ENCODE measurements at places on chromosomes 6 and 20.
A peak's percentile ranks its signal among the peaks of the same experiment; 100 is the strongest.

DNA sequence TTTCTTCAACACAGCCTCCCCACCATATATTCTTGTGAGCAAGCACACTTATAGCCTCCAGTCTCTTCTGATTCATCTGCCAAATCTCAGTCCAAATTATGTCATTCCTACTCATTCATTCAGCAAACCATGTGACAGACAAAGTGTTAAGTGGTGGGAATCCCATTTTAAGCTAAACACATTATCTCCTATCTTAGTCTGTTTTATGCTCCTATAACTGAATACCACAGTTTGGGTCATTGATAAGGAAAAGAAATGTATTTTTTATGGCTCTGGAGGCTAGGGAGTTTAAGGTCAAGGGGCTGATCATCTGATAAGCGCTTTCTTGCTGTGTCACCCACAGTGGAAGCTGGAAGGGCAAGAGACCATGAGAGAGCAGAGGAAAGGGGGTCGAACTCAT is 23.9 kb upstream of the SMIM13 start:
- DNase-seq, result no peak

GRCh38 chr20:38559764-38560163 is 21.2 kb upstream of the ADIG start:
- DNase-seq, result no peak

DNA sequence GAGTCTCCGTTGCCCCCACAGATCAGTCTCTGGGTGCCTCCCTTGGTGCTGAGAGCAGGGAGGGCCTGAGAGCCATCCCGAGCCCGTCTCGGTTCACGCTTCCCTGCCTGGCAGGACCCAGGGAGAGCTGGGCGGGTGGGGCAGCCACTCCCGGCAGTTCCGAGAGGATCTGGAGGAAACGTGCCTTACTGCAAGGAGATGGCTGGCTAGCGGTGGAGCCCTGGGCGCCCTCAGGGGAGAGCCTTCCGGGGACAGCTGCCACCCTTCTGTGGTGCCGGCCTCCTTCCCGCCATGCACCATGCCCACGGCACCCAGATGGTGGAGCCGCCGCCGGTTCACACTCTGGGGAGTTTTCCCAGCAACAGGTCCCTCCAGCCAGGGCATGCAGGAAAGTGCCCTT is 45.8 kb upstream of the SLCO4A1 start:
- DNase-seq, result no peak

- peak; percentile 56 for DNase-seq
These were observed 21.3 kb upstream of the RREB1 start for GRCh38 chr6:7086488-7086887.

DNA sequence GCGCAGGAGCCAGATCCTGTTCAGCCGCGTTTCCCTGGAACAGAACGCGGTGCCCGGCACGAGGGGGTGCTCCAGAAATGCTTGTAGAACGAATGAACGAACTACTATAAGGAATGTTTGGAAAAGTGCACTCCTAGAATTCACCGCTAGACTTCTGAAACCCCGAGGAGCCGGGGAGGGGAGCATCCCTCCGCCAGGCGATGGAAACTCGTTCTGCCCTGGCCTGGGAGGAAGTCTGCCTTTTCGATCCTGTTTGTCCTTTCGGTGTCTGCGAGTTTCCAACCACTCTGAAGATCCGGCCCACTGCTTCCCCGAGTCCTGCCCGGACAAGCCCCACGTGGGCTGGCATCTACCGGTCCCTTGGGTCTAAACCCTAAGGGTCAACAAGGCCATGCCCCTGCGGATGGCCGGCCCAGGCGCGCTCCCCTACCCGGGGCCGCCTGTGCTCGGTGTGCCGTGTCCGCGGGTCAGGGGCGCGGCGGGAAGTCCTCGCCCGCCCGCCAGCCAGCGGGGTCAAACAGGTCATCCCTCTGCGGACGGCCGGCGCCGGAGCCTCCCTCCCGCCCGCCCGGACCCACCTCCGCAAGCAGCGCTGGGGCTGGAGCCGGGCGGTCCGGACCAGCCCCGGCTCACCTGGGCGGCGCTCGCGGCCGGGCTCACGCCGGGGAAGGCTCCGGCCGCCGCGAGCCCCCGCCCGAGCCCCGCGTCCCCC is 526 bp downstream of the SULF2 start:
- DNase-seq, result no peak

GRCh38 chr6:63565727-63566596 is 6.3 kb upstream of the LOC128125822 start:
- DNase-seq, result no peak

DNA sequence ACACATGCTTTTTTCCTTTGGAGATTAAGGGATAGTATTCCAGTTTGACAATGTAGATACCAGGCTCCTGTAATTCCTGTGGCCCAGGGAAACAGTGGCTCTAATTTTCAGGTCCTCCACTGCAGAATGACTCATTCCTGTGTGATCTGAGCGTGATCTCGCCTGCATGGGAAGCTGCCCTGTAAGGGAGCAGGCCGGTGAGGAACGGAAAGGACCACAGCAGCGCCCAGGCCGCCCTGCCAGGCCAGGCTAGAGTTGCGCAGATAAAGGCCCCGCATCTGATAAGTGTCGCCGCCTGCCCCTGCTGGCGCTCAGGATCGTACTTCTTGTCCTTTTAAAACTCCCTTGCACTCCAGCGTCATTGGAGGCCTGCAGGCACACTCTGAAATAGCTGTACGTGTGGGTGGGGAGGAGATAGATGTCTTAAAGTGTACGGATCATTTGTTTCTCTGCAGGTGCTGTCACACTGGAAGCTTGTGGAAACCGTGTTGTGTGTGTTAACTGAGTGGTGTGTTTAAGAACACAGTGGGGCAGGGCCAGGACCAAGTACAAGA is 60.7 kb downstream of the SYNJ2 start:
- no peak for DNase-seq

- DNase-seq, result no peak
These were observed 23.4 kb downstream of the DNPH1 start for GRCh38 chr6:43205849-43206248.

DNA sequence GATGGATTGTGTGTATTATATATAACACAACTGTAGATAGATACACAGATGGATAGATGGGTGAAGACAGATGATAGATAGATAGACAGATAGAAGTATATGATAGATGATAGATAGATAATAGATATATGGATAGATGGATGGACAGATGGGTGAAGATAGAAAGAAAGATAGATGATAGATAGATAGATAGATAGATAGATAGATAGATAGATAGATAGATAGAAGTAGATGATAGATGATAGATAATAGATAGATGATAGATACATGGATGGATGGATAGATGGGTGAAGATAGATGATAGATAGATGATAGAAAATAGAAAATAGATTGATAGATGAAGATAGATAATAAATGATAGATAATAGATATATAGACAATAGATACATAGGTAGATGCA is 83.3 kb downstream of the FOXF2 start:
- DNase-seq, result no peak

DNA sequence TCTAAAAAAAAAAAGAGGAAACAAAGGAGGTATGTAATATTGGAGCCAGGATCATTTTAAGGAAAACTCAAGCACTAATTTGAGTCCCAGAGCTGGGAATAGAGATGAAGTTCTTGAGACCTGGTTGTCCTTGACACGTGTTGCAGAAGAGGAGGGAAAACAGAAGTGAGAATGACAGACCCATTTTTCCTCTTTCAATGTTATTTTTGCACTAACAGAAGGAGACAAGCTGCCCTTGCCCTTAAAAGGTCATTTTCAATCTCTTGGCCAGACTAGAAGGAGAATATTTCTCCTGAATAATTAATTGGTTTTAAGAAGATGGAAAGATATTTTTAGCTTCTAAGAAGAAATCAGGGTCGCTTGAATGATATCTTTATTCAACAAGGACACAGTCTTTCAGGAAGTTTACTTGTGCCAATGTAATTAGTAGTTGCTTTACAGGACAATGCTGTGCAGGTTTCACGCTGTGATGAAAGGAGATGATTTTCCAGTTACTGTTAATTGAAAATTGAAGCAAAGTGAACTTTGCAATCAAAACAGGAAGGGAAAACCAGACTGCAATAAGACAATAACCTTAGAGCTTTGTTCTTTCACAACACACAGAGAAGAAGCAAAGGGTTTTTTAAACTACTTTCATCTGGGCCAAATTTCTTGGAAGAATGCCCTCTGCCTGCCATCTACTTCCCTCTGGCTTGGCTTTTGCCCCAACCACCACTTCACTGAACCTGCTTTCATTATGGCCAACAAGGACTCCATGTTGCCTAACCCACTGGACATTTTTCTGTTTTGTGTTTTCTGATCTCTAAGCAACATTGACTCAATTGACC is 107.8 kb upstream of the SHLD1 start:
- no peak for DNase-seq

DNA sequence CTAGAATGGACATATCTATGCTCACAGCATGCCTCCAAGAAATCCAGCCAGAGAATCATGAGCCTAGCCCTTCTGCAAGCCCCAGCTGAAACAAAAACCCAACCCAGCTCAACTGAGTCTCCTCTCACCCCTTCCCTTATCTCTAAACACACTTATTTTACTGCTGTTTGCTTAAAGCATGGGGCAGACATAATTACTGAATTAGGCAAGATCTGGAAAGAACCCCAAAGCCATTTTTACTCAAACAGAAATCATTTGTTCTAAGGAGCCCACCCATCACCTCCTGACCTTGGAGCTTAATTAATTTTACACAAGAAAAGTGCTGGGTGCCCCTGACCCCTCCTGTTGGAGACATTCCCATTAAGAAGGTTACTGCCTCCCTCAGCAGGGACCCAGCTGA is 291.6 kb downstream of the MAFB start:
- no peak for DNase-seq

DNA sequence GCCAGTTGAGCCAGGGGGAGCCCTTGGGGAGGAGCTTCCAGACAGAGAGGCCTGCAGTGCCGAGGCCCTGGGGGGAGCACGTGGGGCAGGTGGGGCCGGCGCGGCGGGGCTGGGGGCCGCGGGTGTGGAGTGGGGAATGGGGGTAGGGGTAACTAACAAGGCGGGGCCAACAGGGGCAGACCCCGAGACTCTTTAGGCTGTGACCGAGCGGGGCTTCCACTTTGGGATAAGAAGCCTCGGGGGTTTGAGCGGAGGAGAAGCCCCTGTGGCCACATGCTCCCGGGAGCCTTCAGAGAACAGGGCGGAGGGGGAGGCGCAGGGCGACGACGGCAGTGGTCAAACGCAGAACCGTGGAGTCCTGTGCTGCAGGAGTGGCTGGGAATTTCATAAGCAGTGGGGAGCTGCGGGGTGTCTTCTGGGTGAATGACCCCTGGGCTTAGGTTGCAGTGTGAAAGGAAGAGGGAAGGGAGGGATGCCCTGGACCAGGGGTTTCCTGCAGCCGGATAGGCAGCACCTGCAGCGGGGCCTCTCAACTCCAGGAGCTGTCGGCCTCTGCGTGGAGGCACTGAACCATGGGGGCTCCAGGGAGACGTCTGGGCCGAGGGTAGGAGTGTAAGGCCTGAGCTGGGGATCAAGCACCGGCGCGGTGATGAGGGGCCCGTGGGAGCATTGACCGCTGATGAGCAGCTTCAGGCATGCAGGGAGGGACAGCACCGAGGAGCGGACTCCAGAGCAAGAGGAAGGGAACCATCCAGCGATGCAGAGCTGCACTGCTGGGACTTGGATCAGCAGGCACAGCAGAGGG is 121.0 kb downstream of the SYNDIG1 start:
- no peak for DNase-seq

DNA sequence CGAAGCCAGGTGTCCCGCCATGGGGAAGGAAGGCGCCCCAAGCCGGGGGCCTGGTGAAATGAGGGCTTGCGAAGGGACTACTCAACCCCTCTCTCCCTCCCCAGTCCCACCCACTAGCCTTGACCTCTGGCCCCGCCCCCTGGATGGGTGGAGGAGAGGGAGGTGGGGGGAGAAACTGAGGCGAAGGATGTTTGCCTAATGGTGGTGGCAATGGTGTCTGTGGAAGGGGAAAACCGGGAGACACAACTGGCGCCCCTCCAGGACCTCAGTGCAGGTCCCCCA is at the start of gene POU5F1:
TSS of gene POU5F1 (minus strand) at position 83 of the 282 bp plus-strand sequence. CDS start at position 21, 62 bp downstream.
- DNase-seq, result no peak

DNA sequence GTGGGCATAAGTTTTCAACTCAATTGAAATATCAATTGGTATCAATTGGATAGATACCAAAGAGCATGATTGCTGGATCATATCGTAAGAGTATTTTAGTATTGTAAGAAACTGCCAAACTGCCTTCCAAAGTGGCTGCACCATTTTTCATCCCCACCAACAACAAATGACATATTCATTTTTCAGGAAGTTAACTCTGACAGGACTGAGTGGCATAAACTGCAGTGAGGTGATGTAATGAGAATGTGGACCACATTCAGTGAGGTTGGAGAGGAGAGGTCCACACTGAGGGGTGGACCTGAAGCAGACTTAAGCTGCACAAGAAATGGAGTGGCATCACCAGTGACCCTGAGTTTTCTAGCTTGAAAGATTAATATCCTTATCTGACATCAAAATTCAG is 11.6 kb upstream of the CALHM6 start:
- no peak for DNase-seq

- no peak for DNase-seq
These were observed 3.1 kb downstream of the STXBP5 start for GRCh38 chr6:147207351-147207750.

DNA sequence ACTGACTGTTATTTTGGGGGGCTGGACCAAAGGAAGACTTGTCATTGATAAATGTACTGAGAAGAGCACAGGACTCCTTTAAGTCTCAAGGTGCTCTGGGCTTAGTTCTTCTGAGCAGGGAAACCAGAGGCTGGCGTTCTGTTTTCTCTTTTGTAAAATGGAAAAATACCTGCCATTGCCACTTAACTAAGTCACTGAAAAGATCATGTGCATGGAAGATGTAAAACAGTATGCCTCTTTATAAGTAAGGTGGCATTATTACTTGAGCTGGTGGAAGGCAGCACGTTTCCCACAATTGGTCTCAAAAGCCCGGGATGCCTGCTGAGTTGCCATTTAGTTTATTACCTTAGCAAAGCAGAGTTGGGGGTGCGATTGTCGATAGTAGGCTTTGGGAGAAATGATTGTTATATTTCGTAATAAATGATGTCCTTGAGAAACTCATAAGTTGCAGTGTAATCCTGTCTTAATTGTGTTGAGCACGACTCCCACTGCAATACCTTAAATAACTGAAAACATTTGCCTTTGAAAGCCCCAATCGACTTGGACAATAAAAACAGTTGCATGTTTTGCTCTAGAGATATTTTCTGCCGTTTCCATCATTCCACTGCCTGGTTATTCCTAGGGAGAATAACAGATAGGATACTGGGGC is 3.6 kb downstream of the JARID2 start:
- DNase-seq, result no peak

All from CD4-positive, alpha-beta T cell treated with Interleukin-10 for 1 hour (primary cell).